ENCODE measurements at places on chromosomes 7 and 10. TPM values are rescaled to one million over a fixed set of nuclear protein-coding genes. Genes with fewer than 3 reads are reported as not detected.

- DNase-seq = no peak
Observed at GRCh38 chr10:115706488-115707076, 566.4 kb downstream of the GFRA1 start.

DNA sequence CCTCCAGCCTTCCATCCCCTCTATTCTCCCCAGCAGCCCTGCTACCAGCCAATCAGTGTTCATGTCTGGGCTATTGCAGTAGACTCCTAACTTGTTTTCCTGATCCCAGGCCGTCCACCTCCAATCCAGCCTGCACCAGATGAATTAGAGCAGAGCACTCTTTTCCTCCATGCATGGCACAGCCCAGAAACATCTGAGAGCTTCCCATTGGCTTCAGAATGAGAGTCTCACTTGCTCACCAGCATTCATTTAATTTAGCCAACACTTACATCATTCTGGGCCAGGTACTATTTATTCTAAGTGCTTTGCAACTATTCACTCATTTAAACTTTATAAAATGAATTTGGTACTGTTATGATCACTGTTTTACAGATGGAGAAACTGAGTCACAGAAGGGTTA is 51.4 kb upstream of the DUSP5 start:
- DNase-seq = no peak

- no peak for DNase-seq
Observed at GRCh38 chr10:105598207-105598606, 957.1 kb downstream of the SORCS3 start.

- no peak for DNase-seq
Observed at GRCh38 chr10:14560791-14561765, 213.6 kb downstream of the FAM107B start.

- DNase-seq = no peak
Observed at GRCh38 chr10:15201589-15202300, 33.3 kb upstream of the NMT2 start.

GRCh38 chr7:131272086-131272485 is 55.6 kb upstream of the MKLN1 start:
- no peak for DNase-seq

- DNase-seq = no peak
Observed at GRCh38 chr7:68969571-68969970, 628.7 kb upstream of the AUTS2 start.

LIPA gene
- 16.5 TPM for total RNA-seq

GPR15LG gene
- total RNA-seq = not detected

SNCG gene
- total RNA-seq = 21.2 TPM

IGF2BP3 gene
- not detected for total RNA-seq
